Fibroblast of the aortic adventitia (primary cell): ENCODE measurements at places on chromosomes 2 and 18.

DNA sequence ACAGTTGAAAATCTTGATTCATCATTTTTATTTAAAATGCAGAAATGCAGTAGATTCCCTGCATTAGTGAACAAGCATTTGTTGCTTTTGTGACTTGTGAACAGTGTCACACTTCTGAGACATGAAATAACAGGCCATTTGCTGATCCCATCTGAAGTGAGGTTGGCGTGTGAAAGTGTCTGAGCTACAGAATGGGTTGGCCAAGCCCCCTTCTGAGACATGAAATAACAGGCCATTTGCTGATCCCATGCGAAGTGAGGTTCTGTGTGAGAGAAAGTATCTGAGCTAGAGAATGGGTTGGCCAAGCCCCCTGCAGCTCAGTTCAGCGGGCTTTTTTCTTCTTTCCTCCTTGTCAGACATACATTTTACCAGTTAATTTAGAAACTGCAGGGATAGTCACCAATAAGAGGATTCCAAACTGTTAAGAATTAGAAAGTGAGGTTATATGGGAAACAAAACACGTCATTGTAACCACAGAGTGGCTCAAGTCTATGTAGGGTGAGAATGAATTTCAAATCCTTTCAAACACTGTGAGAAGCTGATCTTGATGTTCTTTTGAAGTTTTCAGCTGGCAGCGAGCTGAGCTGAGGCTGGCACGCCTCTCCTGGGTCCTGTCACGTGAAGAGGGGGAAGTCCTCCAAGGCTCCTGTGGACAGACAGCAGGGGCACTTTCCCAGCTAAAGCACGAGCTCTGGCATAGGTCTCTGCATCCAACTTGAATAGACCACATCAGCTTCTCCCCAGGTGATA is 339.2 kb upstream of the SALL3 start:
- DNase-seq = no peak

DNA sequence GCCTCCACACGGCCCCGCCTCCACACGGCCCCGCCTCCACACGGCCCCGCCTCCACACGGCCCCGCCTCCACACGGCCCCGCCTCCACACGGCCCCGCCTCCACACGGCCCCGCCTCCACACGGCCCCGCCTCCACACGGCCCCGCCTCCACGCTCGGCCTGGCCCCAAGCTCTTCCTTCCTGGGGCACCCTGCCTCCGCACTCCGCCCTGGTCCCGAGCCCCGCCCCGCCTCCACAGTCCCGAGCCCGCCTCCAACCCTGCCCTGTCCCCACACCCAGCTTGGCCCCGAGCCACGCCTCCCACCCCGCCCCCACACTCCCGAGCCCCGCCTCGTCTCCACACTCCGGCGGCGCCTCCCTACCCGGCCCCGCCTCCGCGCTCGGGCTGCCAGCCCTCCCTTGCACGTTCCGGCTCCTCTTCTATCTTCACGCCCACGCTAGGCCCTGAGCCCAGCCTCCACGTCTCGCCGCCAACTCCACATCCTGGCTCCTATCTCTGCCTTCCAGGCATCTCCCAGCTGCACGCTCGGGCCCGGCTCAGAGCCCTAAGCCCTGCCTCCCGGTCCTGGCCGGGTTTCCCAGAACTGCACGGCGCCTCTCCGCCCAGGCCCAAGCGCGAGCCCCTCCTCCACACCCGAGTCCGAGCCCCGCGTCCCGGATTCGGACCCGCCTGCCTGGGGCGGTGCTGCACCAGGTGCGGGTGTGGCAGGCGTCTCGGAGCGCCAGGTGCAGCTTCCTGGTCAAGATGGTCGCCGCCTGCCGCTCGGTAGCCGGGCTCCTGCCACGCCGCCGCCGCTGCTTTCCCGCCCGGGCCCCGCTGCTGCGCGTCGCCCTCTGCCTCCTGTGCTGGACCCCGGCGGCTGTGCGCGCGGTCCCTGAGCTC is at the start of gene TMEM87B:
TMEM87B (plus strand) TSS at position 423 of the 883 bp plus-strand sequence; CDS start at position 746, 323 bp downstream.
- DNase-seq = peak; percentile 99

DNA sequence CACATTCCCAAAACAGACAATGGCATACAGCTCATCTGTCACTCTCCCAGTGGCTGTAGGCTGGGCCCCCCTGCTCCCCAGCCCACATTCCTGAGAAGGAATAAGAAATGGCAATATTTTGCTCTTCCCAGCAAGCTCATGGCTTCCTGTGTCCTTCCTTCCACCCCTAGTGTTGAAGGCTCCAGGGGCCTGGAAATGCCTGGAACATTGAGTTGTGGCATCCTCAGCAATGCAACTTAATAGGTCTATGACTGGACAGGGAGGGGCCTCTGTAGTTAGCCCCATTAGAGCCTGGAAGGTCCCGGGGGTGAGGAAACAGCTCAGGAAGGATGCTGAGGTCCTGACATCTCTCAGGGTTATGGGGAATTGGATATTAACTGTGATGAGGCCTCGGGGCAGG is 3.3 kb downstream of the KIF3C start:
- DNase-seq = no peak

- no peak for DNase-seq
These were observed 63.6 kb upstream of the ATL2 start for GRCh38 chr2:38440655-38441054.

GRCh38 chr18:59907660-59908059 is 7.9 kb downstream of the PMAIP1 start:
- no peak for DNase-seq

DNA sequence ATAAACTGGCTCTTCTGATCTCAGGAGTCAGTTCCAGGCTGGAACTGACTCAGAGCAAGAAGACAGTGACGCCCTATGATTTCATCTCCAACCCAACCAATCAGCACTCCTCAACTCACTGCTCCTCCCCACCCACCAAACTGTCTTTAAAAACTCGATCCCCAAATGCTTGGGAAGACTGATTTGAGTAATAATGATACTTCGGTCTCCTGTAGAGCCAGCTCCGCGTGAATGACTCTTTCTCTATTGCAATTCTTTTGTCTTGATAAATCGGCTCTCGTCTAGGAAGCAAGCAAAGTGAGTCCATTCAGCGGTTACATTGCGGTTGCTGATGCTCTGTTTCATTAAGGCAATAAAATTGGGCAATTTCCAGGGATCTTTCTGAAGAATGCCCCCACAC is 1025.3 kb upstream of the CNTNAP5 start:
- no peak for DNase-seq

DNA sequence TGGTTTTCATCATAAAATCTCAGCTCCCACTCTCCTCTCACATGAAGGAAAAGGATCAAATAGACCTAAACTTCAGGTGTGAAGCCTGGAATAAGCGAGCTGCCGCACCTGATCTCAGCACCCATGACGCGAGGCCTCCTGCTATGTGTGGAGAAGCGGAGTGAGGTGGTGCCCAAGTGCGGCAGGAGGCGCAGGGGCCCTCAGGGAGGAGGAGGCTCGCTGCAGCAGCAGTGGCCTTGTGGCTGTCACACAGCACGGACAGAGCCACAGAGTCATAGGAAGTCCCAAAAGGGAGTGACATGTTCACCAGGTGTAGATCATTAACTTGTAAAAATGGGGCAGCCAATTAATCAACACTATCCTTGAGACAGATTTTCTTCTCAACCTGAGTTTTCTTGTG is 9.1 kb downstream of the SCLY start:
- no peak for DNase-seq

- DNase-seq = peak; percentile 28
These were observed 17.2 kb upstream of the KLHL29 start for GRCh38 chr2:23367760-23368159.
